ENCODE measurements at places on chromosomes 16 and 17.

GRCh38 chr17:81931189-81931556 is 3.6 kb upstream of the MAFG start:
- DNase-seq, result no peak

GRCh38 chr17:67390646-67391361 is 13.7 kb downstream of the PITPNC1 start:
- DNase-seq, result no peak

DNA sequence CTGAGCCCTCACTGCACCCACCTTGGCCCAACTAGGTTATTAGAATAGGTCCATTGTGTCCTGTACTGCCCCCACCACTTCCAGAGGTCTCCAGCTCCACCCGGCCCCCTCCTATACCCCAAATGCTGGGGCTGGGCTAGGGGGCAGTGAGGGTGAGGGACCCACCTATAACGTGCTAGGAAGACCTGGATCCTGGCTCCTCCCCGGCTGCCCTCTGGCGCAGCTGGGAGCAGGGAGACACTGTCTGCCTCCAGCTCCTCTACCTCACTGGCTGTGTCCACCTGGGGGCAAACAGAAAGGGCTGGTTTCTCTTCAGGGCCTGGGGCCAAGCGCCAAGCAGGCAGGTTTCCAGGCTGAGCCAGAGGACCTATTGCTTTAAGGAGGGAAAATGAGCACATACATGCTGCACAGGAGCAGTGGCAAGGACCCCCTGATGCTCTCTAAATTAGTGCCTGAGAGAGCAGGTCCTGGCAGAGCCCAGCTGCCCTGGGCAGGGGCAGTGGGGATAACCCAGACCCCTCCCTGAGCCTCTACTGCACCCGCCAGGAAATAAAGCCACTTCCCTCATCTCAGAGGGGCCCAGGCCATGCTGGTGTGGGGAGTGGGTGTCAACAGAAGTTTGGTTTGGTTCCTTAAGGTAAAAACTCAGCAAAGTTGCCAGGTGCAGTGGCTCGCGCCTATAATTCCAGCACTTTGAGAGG is 12.2 kb downstream of the TSPOAP1 start:
- DNase-seq, result no peak

- DNase-seq, result no peak
Observed at GRCh38 chr17:1190751-1191331, 11.1 kb upstream of the ABR start.

- no peak for DNase-seq
Observed at GRCh38 chr16:58684001-58684353, 593 bp downstream of the SLC38A7 start.

DNA sequence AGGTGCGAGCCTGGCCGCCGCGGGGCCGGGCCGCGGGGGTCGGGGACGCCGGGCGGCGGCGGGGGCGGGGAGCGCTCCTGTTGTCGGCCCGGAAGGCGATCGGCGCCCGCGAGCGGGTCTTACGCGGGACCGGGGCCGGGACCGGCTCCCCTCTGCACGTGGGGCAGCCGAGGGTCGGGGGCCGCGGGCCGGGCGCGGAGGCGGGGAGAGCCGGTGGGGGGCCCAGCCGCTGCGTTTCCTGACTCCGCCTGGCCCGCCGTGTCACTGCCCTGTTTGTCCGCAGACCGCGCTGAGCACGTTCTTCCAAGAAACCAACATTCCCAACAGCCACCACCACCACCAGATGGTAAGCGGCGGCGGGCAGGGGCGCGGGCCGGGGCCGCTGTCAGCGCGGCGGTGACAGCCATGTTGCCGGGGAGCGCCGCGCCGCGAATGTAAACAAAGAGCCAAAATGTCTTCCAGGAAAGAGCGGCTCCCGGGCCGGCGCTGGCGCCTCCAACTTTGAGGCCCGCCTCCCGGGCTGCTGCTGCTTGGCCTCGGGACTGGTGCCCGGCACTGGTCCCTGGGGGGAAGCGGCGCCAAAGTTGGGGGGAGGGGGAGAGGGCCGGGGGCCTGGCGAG is 586 bp downstream of the UBALD2 start:
- peak; percentile 48 for DNase-seq

- no peak for DNase-seq
Observed at GRCh38 chr17:75970011-75970523, 8.9 kb downstream of the ACOX1 start.

DNA sequence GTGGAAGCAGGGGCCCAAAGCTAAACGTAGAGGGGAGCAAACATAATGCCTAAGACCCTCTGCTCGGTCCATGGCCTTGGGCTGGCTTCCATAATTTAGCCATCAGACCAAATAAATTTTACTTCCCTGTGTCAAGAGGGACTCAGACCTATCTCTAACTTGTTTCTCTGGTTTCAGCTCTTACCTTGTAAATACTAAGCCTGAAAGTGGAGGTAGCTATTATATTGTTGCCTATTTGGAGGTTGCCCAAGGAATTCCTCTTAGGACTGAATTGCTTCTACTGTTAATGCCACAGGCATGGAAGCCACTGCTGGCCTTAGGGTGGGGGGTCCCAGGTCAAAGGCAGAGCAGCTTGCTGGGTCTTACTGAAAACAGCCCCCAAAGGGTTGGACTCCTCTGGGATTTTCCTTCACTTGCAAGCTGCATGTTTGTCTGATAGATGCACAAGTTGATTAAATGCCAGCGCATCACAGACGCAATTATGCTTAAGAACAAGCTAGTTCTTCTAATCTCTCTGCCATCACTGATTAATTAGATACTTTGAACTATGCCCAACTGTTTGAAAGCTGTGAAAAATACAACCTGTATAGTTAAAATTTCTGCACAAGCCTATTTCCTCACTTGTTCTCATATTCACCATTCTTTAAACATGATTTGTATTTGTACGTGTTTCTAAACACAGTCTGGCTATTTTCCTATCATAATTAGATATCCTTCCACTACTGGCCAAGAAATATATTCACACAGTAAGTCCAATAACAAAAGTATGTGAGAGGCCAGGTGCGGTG is 67.9 kb upstream of the HAS3 start:
- no peak for DNase-seq

- DNase-seq, result no peak
Observed at GRCh38 chr16:64278196-64278595, 843.7 kb downstream of the CDH11 start.

DNA sequence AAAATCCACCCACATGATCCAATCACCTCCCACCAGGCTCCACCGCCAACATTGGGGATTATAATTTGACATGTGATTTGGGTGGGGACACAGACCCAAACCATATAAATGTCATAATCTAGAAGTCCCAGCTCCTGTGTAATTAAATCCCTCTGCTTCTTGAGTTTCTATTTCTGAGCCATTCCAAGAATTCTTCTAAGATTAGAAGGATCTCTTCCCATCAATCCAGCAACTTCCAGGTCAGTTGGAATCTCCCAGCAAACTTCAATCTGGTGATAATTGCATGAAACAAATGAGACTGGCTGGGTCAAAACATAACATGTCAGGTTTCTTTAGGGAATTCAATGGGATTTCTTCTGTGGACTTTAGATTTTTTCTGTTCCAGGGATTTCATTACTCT is 127.8 kb upstream of the CDH5 start:
- DNase-seq, result no peak

GRCh38 chr16:89096768-89097391 is 3.2 kb downstream of the ACSF3 start:
- peak; percentile 21 for DNase-seq

Data from activated T-cell treated with anti-CD3 and anti-CD28 coated beads for 1 hour (primary cell).